ENCODE measurements at places on chromosomes 11 and 22. TPM values are rescaled to one million over a fixed set of nuclear protein-coding genes. Genes with fewer than 3 reads are reported as not detected.

The YIF1A gene
- 82.2 TPM for total RNA-seq

The LRRC10B gene
- 0.11 TPM for total RNA-seq

The ZDHHC8 gene
- 3.4 TPM for total RNA-seq

The KCNC1 gene
- not detected for total RNA-seq

Measured in dermis lymphatic vessel endothelial cell (primary cell).